MV-4-11 (cell line): ENCODE measurements at places on chromosomes 13 and 19.

- DNase-seq, result no peak
Measured at GRCh38 chr19:40407714-40408597, 5.2 kb downstream of the PRX start.

- peak; percentile 70 for DNase-seq
Measured at GRCh38 chr19:1459479-1459878, 9.6 kb downstream of the APC2 start.

DNA sequence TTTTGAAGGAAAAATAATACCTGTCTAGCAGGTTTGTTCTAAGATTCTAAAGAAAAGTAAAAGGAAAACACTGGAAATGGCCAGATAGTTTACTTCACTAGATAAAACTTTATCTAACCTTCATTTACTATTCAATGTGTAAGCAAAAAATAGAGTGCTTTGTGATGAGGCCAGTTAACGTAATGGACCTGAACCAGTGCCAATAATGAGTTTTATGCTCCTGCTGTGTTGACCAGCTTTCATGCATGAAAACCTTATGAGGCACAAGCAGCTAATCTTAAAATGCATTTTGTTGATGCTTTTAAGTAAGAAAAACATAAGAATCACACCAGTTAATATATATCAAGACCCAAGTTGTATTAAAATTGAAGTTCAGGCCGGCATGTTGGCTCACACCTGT lies 617.2 kb upstream of the GPC6 start:
- DNase-seq, result no peak

DNA sequence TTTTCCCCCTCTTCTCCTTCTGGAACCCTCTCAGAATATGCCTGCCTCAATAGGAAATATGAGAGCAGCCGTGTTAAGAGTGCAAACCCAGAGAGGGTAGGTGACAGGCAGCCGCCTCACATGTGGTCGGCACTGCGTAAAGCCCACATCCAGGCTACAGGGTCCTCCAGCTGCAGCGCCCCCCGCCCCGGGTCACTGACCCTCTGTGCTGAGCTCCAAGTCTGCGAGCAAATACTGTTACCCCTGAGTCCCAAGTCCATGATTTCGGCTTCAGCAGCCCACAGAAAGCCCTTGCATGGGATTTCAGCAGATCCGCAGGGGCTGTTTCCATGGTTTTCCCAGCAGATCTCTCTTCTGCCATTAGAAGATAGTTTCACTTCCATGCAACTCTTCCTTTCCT lies 186.9 kb upstream of the IRS2 start:
- DNase-seq, result no peak

DNA sequence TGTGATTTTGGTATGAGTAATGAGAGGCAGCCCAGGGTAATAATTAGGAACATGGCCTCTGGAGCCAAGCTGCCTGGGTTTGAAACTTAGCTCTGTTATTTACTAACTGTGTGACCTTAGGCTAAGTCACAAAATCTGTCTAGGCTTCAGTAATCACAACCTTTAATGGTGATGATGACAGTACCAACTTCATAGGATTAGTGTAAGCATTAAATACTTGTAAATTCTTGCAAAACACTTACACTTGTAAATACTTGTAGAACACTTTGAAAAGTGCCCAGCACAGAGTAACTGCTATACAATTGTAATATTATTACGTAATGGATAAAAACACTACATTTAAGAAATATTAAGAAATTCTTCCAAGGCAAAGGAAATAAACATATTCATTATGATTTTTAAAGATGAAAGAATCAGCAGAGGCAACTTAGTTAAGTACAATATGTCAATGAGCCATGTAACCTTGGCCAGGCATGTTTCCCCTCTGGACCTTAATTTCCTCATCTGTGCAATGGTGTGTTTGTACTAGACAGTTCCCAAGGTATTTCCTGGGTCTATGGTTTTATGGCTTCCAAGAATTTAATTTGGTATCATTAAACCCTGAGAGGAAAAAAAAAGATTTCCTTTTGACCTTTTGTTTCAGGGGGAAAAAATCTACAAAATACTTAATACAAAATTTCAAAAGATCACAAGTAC lies 628.5 kb upstream of the KLHL1 start:
- DNase-seq, result no peak

GRCh38 chr13:112061367-112062061 lies 5.4 kb upstream of the SOX1 start:
- no peak for DNase-seq

- DNase-seq, result peak; percentile 71
Measured at GRCh38 chr19:46614114-46614722, 10.7 kb downstream of the PTGIR start.

DNA sequence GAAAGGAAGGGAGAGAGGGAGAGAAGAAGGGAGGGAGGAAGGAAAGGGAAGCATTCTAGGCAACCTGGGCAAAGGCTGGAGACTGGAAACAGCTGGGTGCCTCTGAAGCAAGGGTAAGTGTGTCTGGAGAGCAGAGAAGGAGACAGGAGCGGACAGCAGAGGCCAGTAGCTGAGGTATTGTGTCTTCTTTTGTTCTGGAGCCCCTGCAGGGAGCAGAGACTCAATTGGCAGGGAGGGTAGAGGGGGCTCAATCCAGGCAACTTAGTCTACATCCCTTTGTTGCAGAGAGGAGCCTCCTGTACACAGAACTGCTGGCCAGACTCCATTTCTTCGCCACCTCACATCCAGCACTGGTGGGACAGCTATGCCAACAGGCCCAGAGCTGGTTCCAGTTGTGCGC lies 53.2 kb downstream of the NWD1 start:
- no peak for DNase-seq

- DNase-seq, result no peak
Measured at GRCh38 chr13:24650161-24650560, 30.0 kb upstream of the ATP12A start.

DNA sequence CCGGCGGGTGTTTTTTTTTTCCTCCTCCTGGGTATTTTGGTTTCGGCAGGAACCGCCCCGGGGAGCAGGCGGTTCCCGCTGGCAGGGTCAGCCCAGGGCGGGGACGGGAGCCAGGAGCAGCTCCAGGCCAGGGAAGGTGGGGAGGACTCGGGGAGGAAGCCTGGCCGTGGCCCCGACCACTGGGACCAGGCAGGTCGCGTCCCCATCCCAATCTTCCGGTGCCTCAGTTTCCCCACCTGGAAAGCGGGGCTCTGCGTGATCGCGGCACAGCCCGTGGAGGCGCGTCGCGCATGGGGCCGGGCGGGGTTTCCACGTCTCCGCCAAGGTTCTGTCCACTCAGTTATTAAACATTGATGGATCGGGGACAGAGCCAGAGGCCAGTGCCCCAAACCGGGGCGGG lies 34.8 kb downstream of the IL12RB1 start:
- DNase-seq, result no peak

DNA sequence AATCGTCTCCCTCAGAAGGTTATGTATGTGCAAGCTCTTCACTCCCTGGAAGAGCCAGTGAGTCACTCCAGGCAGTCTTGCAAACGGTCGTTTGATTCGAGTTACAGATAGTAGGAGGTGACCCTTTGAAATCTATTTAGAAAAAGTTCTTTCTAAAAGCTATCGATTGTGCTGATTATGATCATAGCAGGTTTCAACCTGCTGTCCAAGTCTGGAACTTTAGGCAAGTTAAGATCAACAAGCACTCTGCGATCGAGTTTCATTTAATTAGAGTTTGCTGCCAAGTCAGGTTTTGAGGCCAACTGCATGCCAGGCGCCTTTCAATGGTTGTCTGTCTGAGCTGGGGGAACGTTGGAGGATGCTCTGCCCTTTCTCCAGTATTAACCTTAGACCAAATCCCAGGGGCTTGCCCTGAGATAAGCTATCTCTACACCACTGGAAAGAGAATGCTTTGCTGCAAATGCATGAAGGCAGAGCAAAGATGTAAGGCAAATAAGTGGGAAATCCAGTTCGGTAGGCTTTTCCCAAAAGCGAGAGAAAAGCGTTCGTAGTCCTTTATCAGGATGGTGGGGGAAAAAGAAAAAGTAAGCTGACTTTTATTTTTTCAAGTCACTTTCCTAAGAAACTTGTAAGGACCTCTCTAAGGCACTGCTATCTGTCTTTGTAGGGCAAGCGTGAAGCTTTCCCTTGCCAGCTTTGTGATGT lies 287.5 kb downstream of the ATP8A2 start:
- no peak for DNase-seq

GRCh38 chr13:40540328-40541044 lies 126.0 kb downstream of the FOXO1 start:
- no peak for DNase-seq
